ENCODE measurements at places on chromosomes 12 and 14. TPM values are rescaled to one million over a fixed set of nuclear protein-coding genes. Genes with fewer than 3 reads are reported as not detected.

The SIX6 gene
- total RNA-seq = not detected

The DTX1 gene
- 3.1 TPM for total RNA-seq

The IAPP gene
- total RNA-seq = not detected

The MVK gene
- total RNA-seq = 13.0 TPM

The ADAM20 gene
- total RNA-seq = 2.1 TPM

The HOXC12 gene
- total RNA-seq = not detected

The NAV3 gene
- total RNA-seq = 32.9 TPM

The PLCZ1 gene
- not detected for total RNA-seq

The OR6C3 gene
- not detected for total RNA-seq

The SOX5 gene
- total RNA-seq = 6.3 TPM

The SLC5A8 gene
- total RNA-seq = under 0.01 TPM

The TBK1 gene
- total RNA-seq = 19.8 TPM

Measured in skeletal muscle tissue (tissue), 5 donors.